Activated CD4-positive, alpha-beta T cell treated with anti-CD3 and anti-CD28 coated beads, Interleukin-2, amount 50 U/mL, for 1 hour (primary cell): ENCODE measurements at places on chromosomes 3 and 15.

DNA sequence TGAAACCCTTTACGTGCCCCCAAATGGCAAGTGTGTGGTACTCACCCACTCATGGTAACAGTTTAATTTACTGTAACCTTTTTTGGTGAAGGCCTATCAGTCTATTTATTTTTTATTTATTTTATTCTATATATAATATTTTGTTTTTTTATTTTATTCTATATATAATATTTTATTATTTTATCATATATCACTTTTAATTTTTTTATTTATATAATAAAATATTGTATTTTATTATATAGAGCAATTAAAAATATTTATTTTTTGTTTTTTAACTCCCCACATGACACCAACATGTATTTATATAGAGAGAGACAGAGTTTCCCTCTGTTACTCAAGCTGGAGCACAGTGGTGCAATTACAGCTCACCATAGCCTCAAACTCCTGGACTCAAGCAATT, 41.4 kb downstream of the SLC28A1 start:
- DNase-seq: no peak

DNA sequence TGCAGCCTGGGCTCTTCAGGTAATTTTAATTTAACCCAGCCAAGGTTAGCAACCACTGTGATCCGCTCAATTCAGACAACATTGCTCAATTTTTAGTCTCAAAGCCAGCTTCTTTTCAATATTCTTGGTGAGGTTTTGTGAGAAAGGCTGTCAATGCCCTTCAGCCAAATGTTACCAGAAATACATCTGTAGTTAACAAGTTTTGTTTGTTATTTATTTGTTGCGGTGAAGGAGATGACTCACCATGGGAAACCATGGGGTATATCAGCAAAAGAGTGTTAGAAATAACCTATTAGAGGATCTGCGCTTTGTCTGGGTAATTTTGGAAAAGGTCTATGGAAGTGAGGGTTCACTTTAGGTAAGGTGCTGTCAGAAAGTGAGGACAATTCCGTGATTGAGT, 5.0 kb downstream of the SLC9C1 start:
- no peak for DNase-seq

- DNase-seq: no peak
These were observed 3.8 kb downstream of the SGO1 start for GRCh38 chr3:20182206-20182605.

DNA sequence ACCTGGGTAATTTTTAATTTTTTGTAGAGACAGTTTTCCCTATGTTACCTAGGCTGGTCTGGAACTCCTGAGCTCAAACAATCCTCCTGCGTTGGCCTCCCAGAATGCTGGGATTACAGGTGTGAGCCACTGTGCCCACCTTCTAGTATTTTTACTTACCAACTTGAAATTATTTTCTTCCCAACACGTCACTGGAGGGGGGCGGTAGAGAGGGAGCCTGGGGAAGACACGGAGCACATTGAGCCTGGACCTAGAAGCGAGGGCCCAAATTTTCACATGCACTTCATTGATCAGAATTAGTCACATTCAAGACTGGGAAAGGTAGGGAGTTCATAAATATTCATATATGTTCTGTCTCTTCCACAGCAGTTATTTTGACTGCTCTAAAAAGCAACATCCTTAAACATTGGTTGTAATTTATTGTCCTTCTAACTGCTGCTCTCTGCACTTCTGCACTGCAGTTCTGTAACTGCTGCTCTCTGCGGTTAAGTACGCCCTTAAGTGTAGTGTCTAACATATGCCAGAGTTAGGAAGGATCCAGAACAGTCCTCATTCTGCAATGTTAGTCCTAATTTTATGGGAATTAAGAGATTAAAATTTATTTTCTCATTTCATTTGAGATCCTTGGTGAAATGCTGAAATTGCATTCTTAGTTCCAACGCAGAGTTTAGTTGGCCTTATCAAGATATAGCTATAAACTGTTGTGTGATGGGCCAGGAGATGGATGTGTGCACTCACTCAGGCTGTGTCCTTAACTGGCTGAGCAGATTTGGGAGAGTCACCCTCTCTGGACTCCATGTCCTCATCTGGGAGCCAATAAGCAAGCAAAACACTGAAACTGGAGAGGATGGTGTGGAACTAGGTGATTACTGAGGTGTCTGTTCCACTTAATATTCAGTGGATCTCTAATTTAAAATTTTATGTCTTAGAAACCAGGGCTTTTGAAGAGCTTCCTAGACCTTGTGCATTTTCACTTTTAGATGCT, 98.2 kb downstream of the STRIT1 start:
- no peak for DNase-seq

DNA sequence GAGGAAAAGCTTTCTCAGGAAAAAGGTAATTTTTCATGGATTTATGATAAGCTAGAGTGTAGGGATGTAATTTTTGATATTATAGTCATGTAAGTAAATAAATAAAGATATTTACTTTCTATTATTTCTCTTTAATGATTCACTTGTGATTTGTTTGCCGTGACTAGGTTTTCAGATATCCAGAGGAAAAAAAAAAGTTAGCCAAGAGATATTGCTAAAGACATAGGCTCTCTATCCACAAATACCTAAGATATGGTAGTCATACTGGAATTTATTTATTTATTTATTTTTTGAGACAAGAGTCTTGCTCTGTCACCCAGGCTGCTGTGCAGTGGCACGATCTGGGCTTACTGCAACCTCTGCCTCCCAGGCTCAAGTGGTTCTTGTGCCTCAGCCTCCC, 59.9 kb downstream of the AP4E1 start:
- DNase-seq: no peak

- no peak for DNase-seq
These were observed 310.6 kb downstream of the MAGI1 start for GRCh38 chr3:65728138-65728537.

- no peak for DNase-seq
These were observed 192.7 kb downstream of the DIPK2A start for GRCh38 chr3:144164352-144164751.

- DNase-seq: no peak
These were observed 543.5 kb downstream of the GABRG3 start for GRCh38 chr15:27514526-27514925.

- DNase-seq: no peak
These were observed 158.3 kb upstream of the STAC start for GRCh38 chr3:36221975-36222374.

DNA sequence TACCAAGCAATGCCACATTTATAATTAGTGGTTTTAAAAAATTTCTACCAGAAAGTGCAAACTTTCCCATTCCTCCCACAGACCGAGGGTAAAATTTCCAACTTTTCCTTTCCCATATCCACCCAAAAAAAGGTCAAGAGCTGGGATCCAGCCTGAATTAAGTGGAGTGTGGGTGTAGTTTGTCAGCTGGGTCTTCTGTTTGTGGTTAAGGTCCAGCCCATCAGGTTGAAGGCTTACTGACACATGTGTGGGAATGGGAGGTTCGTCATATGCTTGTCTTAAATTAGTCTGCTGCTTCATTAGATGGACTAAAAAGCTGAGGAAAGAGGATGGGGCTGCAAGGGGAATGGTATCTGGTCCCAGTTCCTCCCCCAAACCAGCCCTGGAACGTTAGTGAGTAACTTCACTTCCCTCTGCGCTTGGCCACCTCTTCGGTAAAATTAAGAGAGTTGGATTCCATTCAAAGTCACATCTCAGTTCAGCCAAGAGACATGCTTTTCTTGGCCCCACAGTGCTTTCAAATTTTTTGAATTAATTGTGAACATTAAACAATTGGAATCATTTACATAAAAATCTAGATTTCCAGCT, 59.0 kb upstream of the PLCL2 start:
- DNase-seq: no peak

- DNase-seq: no peak
These were observed 4.6 kb upstream of the DAG1 start for GRCh38 chr3:49465270-49466034.

GRCh38 chr3:188305220-188305619, 151.3 kb downstream of the LPP start:
- DNase-seq: no peak

GRCh38 chr3:39506863-39507262, 39.4 kb downstream of the MOBP start:
- no peak for DNase-seq

GRCh38 chr3:53823026-53823955, 22.9 kb downstream of the CHDH start:
- no peak for DNase-seq

DNA sequence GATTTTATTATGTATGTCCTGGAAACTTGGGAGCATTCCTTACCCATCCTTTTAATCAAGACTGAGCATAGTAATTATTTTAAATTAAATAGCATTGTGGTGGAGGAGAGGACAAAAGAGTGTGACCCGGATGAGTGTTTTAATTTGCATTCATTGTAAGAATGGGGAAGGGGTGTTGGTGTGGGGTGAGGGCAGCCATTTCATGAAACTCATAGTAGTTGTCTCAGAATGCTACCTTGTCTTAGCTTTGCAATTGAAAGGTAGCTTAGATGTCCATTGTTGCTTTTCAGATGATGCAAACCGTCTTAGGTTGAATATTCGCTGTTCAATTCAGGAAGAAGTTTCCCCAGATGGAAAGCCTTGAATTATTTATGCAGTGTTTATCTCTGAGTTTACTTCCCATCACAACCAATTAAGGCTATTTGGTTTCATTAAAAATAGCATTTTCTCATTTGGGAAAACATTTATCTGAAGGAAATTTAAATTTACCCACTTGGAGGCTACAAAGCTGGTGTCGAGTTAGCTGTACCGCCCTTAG, 328.4 kb downstream of the FEZF2 start:
- no peak for DNase-seq

DNA sequence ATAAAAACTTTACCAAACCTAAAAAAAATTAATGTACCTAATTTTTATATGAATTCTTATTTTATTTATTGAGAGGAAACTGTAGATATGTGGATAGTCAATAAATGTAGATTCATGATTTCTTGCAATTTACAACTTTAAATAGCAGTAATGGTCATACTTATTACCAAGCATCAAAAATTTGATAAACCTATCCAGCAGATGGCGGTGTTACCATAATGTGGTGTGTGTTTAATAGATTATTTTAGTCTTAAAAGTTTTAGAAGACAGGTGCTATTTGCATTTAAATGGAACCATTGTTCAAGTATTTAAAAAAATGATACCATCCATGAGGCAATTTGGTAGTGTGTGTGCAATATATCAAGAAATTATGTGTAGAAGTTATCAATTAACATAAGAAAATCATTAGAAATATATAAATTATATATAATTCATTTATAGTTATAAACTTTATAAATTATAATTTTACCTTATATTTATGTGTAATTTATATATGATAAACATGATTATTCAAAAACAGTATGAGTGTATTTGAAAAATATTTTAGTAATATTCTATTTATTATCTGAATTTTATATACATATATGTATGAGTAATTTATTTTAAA, 176.0 kb upstream of the BCHE start:
- DNase-seq: no peak

DNA sequence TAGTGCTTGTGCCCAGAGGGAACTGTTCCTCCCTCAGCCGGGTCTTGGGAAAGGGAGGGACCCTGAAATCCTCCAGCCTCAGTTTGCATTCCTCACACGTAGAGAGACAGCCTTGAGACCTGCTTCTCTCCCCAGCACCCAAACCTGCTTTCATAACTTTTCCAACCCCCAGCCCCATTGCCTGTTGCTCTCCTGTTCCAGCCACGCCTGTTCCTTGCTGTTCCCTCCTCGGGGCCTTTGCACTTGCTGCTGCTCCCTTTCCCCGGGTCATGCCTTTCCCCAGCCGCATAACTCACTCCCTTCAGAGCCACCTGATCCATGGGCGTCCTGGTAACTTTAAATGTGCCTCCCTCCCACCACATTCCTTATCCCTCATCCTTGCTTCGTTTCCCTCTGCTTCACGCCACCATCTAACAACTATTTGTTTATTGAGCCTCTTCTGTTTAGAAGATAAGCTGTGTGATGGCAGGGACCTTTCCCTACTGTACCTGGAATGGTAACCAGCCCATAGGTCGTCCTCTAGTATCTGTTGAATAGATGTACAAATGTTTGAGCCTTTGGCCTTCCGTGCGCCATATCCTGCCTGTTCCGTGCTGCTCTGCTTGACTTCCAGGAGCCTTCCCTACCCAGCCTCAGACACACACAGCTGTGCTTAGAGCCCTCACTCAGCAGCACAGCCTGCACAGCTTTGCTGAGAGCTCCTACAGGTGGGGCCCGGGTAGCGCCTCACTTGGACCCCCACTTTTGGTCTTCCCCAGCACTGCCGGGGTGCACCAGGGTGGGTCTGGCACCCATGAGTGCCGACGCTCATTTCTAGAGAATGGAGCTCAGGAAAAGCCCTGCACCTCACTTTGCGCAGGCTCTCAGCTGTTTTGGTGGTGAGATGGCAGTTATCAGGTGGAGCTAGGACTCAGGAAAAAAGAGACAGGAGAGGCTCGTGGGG, 60.2 kb downstream of the SCN5A start:
- DNase-seq: no peak

- DNase-seq: no peak
These were observed 157.6 kb downstream of the ATP10A start for GRCh38 chr15:25705433-25706115.

DNA sequence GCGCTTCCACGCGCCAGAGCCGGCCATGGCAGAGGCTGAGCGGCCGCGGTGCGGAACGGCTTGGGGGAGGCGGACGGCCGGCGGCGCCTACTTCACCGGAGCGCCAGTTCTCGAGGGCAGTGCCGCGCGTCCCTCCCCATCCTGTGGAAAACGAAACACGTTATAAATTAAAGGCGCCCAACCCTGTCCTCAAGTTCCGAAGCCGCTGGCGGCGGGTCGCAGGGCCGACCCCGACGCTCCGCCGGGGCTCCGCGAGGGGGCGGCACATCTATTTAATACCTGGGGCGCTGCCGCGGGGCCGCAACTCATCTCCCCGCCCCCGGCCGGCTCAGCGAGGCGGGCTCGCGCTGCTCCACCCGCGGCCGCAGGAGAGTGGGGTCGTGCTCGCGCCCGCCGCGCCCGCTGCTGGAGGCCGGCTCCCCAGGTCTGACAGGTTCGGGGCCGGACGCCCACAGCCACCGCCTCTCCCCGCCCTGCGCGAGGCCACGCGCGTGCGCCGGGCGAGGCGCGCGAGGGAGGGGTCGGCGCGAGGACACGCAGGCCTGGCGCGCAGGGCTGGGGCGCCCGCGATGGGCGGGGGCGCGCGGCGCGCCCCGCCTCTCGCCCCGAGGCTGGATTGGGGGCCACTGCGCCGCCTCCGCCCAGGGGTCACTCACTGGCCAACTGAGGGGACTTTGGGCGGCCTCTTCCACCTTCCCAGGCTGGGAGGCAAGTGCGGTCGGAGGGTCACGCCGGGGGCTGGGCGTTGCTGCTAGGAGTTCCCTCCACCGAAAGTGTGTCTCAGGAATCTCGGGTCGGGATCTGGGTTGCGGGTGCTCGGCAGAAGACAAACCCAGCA, at the start of gene SLC30A4:
SLC30A4 (minus strand) TSS at position 428 of the 838 bp plus-strand sequence; CDS start at position 27, 401 bp downstream.
- DNase-seq: peak; percentile 50

GRCh38 chr3:152148579-152148978, 120.2 kb upstream of the MBNL1 start:
- DNase-seq: no peak
